Lung (tissue), 17 donors: ENCODE measurements at places on chromosomes 13 and 19. TPM values are rescaled to one million over a fixed set of nuclear protein-coding genes. Genes with fewer than 3 reads are reported as not detected.

GRCh38 chr13:33381906-33382305 is 96.4 kb upstream of the STARD13 start:
- DNase-seq: no peak

DNA sequence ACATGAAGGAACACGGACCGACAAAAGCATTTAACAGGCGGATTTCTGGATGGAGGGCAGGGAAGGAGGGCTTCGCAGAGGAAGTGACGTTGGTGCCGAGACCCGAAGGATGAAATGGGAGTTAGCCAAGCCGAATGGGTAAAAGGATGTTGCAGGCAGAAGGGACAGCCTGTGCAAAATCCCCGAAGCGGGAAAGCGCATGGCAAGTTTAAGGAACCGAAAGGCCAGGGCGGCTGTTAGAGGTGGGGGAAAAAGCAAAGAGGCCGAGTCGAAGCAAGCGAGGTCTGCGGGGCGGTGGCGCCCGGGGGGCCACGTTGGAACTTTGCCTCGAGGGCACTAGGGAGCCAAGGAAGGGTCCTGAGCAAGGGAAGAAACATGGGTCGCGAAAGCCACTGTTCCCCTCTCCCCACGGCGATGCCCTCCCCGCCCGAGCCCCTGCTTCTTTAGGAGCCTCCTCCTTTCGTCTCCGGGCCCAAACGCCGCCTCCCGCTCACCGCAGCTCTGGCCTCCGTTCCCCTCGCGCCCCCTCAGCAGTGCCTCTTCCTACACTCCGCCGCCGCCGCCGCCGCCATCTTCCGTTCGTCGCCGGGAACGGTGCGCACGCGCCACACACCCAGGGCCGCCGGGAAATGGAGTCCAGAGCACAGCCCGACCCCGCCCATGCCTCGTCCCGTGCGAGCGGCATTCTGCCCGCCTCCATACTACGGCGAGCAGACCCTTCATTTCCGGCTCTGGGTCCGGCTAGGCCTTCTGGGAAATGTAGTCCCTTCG is at the start of gene SYMPK:
Gene SYMPK, minus strand, starts transcription at position 584 of the 771 bp plus-strand sequence. CDS start 8,652 bp downstream, outside the sequence.
- DNase-seq: peak; percentile 99

- DNase-seq: no peak
Observed at GRCh38 chr13:110629735-110630134, 14.4 kb downstream of the NAXD start.

GRCh38 chr19:11813703-11814028 is 407 bp upstream of the ZNF440 start:
- no peak for DNase-seq

GRCh38 chr19:51131780-51132680 is 7.3 kb downstream of the SIGLEC9 start:
- peak; percentile 69 for DNase-seq

DNA sequence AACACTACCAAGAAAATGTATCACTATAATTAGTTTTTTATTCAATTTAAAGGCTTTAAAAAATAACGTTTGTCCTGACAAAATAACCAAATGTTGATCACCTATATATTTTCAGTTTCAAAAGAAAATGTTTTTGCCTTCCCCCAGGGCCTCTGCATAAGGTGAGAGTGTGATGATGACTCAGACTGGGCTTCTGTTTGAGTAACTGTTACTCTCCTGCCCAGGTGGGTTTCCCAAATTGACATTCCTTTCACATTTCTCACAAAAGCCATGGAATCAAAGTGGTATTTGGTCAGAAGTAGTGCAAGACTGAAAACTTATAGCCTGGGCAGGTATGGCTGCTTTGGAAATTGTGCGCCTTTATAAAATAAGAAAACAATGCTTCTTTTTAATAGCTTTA is 180.6 kb downstream of the COG6 start:
- DNase-seq: no peak

- no peak for DNase-seq
Observed at GRCh38 chr19:16039545-16039944, 36.8 kb upstream of the TPM4 start.

GRCh38 chr13:78841358-78841963 is 182.5 kb upstream of the OBI1 start:
- DNase-seq: no peak

DNA sequence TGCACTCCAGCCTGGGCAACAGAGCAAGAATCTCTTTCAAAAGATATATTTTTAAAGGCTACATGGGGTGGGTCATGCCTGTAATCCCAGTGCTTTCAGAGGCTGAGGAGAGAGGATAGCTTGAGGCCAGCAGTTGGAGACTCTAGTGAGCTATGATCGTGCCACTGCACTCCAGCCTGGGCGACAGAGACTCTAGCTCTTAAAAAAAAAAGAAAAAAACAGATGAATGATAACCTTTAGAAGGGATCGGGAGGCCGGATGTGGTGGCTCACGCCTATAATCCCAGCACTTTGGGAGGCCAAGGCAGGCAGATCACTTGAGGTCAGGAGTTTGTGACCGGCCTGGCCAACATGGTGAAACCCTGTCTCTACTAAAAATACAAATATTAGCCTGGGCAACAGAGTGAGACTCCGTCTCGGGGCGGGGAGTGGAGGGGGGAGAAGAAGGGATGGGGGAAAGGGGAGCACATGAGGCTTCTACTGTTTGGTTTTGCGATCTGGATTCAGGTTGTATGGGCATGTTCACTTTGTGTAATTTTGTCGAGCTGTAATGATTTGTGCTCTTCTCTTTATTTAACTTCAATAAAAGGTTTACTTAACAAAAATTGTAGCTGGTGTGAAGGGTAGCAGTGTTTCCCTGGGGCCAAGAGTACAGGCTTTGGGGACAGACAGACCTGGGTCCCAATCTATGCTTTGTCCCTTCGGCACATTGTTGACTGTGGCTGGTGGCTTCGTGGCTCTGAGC is 1.1 kb upstream of the PSMC4 start:
- DNase-seq: no peak

- DNase-seq: no peak
Observed at GRCh38 chr19:48511800-48512503, at the start of gene LMTK3. LMTK3 (minus strand) TSS chr19:48511835; CDS start chr19:48511576, 259 bp downstream.

GRCh38 chr13:48892053-48892687 is 83.5 kb upstream of the FNDC3A start:
- no peak for DNase-seq

DNA sequence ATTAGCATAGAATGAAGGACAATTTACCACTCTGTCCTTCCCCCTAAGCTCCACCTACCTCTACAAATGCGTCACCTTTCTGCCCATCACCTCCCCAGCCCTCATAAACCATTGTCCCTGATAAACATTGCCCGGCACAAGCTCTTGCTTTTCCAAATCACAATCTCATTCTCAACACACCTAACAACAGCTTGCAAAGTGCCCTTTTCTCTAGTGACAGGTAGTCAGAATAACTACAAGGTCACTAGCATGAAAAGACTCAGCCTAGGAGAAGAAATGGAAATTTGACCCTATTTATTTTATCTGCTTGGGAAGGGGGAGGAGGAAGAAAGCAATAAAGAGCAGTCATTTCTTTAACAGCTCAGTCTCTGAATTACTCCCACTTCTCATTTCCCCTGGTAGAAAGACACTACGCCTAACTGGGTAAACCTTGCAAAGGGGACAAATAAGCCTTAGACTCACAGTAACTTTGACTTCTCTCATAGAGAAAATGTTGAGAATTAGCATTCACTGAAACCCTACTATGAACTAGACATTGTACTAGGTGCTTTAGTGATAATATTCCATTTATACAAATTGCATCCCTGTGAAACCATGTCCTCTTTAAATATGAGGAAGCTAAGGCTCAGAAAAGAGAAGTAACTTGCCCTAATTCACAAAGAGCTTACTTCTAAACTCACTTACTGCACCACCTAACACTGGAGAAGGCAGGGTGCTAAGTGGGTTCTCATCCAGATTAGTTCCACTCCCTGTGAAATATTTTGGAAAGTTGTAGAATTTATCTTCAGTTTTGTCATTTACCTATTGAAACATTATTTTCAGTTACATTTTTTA is 116.2 kb upstream of the FNDC3A start:
- DNase-seq: no peak

- DNase-seq: no peak
Observed at GRCh38 chr19:5235458-5236219, 105.0 kb downstream of the PTPRS start.

GRCh38 chr13:40152145-40152544 is 496.7 kb downstream of the COG6 start:
- DNase-seq: peak; percentile 32

DNA sequence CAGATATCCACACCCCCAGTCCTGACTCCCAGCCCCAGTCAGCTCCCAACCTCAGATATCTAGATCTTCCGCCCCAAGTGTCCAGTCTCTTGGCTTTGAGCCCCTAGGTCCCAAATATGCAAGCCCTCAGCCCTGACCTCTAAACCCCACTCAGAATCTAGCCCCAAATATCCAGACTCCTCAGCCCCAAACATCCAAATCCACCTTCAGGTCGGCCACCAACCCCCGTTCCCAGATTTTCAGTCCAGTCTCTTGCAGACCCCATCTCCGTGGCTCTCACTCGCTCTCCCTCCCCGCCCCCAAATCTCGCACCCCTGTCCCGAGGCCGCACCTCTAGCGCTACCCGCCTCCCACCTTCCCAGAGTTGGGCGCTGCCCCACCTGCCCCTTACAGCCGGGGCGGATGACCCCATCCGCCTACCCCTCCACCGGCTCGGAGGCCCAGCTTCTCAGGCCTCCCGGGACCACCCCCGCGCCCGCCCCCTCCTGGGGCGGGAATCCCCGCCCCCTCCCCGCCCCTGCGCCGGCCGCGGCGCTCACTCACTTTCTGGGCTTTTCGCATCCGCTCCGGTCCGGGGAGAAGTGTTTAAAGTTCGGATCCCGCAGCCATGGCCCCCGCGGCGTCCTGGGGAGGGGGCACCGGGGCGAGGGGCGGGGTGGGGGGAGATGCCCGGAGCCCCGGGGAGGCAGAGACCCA is 604 bp downstream of the ERFL start:
- no peak for DNase-seq

- DNase-seq: no peak
Observed at GRCh38 chr19:46271481-46272197, 25.2 kb upstream of the HIF3A start.

DNA sequence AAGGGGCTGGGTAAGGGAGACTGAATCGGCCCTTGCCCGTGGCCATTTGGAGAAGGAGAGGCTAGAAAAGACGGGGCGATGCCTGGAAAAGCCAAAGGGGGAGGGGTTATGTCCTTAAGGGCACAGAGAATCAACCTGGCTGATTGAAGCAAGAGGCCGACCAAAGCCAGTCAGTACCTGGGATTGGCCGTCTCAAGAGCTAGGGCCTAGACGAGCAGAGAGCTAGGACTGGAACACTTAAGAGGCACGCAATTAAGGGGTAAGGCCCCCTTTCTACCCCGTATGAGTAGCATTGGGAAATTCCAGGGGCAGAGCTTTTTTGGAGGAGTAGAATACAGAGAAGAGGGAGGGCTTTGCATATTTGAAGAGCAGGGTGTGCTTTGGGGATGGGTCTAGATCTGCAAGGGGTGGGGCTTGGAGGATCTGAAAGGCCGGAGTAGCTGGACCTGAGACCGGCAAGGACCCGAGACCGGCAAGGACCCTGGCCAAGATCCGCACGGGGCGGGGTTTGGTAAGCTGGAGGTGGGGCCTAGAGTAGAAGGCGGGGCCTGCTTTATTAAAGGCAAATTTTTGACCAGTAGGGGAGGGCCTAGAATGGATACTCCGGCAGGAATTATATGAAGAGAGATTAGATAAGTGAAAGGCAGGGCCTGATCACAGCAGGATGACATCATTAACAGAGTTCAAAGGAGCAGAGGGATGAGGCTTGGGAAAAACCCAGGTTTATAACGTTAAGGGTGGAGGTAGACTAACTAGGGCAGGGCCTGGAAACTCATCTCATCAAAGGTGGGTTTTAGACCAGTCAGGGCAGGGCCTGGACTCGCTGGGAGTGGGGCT is 10.7 kb upstream of the CACNG6 start:
- no peak for DNase-seq

- DNase-seq: peak; percentile 92
Observed at GRCh38 chr19:14366529-14366928, 14.7 kb upstream of the ADGRE5 start.

- peak; percentile 35 for DNase-seq
Observed at GRCh38 chr13:44759384-44760360, 183.5 kb upstream of the TSC22D1 start.

DNA sequence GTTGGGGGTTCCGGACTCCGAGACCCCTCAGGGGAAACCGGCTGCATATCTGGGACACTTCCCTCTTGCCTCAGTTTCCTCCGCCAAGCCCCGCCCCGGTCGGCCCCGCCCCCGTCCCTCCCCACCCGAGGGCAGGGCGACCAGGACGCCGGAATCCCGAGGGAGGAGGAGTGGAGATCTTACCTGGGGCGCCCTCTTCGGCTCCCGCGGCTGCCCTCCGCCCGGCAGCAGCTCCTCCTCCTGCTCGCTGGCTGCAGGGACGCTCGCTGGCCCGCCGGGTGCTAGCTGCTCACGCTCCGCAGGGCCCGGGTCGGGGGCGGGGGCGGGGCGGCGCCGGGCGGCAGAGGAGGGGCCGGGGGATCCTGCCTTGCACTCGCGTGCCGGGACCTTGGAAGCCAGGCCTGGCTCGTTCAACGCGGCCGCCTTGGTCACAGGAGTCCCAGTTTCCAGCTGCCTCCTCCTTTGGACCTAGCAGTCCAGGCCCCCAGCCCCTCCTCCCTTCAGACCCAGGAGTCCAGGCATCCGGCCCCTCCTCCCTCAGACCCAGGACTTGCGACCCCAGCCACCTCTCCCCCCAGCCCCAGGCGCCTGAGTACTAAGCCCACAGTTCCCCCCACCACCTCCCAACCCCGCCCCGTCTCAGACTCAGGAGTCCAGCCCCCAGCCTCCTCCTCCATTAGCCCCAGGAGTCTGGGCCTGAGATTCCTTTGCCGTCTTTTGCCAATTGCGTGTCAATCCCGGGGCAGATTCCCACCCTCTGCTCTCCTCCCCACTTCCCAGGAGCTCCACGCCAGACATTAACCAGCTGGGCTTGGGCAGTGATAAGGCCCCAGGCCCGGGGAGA is at the start of gene NTF4:
Gene NTF4, minus strand, starts transcription at position 51 of the 844 bp plus-strand sequence. CDS start 2,821 bp downstream, outside the sequence.
- DNase-seq: peak; percentile 69

DNA sequence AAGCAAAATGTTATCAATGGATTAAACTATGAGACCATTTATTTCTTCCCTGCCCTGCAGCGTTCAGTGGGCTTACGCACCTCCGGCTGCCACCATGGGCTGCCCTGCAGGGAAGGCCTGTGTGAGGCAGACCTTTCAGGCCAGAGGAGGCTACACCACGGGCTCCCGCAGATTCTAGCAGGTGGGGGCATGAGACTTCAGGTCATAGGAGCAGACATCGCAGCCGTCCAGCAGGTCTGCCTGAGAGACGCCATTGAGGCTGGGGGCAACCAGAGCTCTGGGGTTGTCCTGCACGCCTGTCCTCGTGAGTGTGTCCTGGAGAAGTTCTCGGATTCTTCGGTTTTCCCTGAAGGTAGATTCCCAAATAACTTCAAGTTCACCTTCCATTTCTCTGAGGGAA is 9.4 kb upstream of the SLC7A9 start:
- DNase-seq: no peak

Gene CEACAM16
- polyA plus RNA-seq: not detected

Gene PCDH20
- polyA plus RNA-seq: 1.3 TPM

Gene SLC1A6
- not detected for polyA plus RNA-seq

Gene SAFB
- 67.2 TPM for polyA plus RNA-seq

Gene KLK12
- 1.9 TPM for polyA plus RNA-seq

Gene TPRX2
- polyA plus RNA-seq: not detected
